Caco-2 (cell line): ENCODE measurements at places on chromosomes 1 and 21. TPM values are rescaled to one million over a fixed set of nuclear protein-coding genes. Genes with fewer than 3 reads are reported as not detected.

PTGFRN gene
- total RNA-seq: 12.9 and 16.2 TPM in 2 replicates

RGS16 gene
- 0.77 and 1.2 TPM in 2 replicates for total RNA-seq

GRCh38 chr1:183161391-183161790 lies 24.7 kb upstream of the LAMC2 start:
- DNase-seq: no peak

DNA sequence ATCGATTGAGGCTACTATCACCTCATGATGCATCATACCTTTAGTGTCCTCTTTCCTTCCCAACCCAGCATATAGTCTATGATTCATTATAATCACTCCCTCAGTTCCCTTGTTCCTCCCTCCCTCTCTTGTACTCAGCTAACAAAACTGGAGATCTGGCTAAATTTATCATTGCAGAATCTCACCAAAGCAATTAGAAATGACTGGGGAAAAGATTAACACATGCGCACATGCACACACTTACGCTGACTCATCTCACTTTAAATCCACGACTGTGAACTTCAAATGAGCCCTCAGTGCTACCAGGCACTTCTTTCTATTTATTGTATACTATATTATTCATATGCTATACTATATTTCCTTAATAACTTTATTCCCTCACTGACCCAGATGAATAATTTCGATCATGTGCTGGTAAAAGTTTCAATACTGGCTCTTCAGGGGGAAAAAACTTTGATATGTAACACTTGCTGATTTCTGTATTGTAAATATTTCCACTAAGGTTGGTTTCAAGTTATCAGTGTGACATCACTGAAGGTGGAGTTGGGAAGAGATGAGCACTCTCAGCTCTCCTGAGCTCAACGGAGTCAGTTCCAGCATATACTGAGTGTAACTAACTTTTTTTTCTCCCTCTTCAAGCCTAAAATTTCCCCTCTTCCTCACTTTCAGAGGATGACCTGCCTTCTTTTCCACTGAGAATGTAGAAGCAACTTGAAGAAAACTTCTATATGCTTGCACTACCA lies 613.7 kb upstream of the B3GALT2 start:
- DNase-seq: no peak
